Stimulated activated CD4-positive, alpha-beta T cell treated with anti-CD3 and anti-CD28 coated beads, Interleukin-1b, Interleukin-23, amount 100 ng/mL, for 1 hour (primary cell): ENCODE measurements at places on chromosomes 4 and X.

- no peak for DNase-seq
These were observed 534.0 kb downstream of the ANKRD50 start for GRCh38 chr4:124178449-124179021.

DNA sequence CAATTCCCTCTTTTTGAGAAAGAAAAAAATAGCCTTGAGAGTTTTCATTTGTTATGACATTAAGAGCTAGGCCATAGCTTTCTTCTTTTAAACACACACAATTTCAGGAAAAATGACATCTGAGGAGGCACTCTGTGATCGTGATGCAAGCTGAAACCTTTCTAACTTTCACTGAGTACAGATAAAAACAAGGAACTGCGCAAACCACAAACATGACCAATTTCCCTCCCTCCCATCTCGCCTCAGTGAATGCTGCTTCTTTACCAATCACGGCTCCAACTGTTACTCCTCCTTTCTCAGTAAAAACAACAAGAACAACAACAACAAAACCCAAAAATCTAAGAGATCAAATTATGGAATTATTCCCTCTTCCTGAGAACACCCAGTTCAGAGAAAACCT, 626.8 kb downstream of the TLL1 start:
- DNase-seq, result no peak

- DNase-seq, result no peak
These were observed 42.9 kb upstream of the TMPRSS11B start for GRCh38 chr4:68288393-68288740.

DNA sequence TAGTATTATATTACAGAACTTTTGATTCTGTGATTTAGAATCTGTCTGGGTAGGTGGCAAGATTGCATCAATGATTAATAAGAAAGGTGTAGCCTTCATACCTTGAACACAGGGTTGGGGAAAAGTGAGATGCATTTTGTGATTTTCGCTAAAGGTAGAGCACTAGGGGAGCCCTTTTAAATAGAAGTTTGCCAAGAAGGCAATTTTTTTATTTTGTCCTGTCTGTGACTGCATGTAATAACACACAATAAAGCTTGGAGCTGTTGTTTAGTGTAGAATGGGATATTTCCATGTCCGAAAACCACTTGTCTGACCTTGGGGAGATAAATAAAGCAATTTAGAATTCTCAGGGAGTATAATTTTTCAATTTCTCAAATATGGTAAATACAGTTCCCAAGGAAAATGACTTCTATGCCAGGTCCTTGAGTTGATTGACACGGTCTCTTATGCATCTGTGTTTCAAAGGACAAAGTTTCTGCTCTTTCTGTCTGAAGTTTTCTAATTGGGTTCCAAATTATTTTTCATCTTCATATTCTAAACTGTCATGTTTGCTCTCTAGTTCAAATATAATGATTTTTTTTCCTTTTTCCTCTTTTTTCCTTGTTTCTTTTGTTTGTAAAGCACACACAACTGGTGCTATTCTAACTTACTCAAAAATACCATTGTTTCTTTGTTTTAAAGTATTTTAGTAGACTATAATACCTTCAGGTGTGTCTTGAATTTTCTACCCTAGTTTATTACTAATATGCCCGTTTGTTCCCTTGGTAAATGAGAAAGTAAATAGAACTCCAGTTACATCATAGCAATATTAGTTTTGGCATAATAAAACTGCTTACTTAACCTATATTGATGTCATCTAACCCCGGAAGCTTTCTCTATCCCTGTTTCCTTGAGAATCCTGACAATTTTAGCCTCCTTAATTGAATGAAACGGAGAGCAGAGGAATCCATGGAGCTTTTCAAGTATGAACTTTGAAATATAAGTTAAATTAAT, 87.8 kb upstream of the BMPR1B start:
- DNase-seq, result no peak

DNA sequence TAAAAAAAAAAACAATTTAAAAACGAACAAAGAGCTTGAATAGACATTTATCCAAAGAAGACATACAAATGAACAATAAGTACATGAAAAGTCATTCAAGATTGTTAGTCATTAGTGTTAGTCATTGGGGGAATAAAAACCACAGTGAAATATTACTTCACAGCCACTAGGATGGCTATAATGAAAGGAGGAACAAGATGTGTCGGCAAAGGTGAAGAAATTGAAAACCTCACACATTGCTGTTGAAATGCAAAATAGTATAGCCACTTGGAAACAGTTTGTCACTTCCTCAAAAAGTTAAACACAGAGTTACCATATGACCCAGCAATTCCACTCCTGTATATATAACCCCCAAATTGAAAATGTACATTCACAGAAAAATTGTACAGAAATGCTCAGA, 45.2 kb upstream of the SLC39A8 start:
- no peak for DNase-seq

DNA sequence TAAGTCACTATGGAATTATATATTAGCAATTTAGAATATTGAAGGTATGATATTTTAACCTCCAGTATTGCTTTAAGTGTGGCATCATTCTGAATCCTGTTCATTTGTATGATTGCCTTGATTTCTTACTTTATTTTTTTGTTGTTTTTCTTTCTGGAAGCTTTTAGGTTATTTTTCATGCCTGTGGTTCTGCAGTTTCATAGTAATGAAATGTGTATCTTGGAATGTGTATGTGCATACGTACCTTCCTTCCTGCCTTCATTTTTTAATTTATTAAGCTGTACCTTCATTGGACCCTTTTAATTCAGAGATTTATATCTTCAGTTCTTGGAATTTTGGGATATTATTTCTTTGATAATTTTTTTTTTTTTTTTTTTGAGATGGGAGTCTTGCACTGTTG, 22.1 kb downstream of the CPEB2 start:
- DNase-seq, result no peak

DNA sequence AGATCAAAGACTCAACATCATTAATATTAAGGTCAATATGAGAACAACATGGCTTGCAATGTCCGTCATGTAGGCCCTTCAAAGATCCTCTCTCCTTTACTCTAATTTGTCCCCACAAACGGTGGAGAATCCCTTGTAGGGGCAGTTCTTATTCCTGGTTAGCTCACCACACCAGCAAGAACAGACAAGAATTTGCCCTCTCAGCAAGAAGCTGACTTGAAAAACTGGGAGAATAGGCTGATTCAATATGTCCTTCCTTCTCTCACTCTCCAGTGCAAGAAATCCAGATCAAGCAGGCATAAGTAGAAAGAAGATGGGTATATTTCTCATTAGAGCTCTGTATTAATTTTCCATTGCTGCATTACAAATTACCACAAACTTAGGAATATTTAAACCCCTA, 704.2 kb upstream of the SLIT2 start:
- no peak for DNase-seq

DNA sequence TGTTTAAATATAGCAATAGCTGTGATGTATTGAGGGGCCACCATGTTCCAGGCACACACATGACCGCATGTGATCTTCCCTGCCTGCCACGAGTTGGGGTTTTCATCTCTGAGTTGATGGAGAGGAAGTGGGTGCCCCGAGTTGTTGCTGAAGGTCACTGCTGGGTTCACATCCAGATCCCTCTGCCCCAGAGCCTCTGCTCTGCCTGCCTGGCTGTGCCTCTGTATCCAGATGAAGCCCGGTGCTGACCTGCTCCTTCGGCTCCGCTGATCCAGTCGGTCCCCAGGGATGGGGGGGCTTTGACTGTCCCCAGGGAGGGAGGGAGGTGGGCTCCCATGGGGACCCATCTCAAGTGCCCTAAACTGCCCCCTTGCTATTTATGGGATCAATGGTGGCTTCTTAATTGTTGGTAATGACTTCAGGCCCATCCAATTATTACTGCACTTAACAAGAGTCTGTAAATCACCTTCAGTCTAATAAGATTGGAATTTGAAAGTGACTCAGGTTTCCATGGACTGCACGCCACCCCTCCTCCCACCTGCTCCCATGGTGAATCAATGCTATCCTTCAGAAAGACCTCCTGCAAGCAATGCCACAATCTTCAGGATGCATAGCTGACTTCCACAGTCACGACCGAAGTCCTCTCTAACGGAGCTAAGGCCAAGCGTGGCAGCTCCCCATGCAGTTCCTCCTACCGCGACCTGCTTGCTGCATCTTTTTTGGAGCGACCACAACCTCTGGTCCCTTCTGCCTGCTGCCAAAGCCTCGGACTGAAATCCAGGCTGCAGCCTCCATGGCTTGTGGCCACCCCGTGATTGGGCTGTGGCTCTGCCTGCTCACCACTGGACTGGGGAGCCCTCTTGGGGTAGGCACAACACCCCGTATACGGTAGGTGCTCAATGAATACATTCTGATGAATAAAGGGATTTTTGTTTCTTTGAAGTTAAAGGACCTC, 73.1 kb downstream of the CPZ start:
- no peak for DNase-seq

DNA sequence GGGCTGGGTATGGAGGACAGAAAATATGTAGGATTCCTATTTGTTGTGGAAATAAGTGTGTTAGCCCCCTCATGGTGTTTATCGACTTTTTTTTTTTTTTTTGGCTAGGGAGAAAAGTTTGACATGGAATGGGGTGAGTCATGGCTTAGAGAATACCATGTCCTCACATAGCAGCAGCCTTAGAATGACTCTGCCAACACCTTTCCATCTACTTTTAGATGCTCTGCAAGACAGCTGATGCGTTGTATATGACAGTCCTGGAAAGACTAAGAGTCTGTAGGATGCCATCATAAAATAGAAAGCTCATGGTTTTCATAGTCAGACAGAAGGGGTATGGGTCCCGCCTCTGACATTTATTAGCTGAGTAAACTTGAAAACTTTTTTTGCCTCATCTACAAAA, 37.7 kb downstream of the MTTP start:
- no peak for DNase-seq

DNA sequence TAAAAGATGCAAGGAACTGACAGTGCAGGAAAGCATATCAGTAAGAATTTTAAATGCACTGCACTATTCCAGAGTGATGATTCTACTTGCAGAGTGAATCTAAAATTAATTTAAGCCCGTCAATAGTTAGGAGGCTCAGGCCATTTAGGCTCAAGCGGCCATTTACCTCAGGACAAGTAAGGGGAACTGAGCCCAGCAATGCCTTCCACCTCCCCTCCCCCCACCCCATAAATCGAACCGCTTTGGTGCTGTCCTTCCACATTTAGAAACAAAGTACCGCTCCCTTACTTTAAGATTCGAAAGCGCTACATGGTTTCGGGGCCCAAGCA, 665 bp downstream of the RBM41 start:
- DNase-seq, result no peak

- DNase-seq, result no peak
These were observed 7.6 kb upstream of the XPNPEP2 start for GRCh38 chrX:129731228-129731627.

DNA sequence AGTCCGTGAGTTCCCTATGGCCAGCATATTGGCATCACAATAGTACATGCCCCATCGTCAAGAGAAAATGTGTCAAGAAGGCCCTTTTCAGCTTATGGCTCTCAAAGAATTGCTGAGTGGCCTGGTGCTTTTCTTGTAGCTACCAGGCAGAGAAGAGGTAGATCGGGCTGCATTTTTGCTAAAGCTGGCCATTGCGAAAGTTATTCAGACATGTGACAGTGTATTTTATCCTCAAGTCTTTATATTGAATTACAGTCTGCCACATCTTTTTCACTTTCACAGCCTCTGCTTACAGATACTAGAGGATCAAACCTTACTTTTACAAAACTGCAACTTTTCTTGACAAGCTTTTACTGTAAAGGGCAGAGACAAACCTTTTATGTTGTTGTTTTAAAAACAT, 261.5 kb upstream of the IGFBP7 start:
- DNase-seq, result no peak

GRCh38 chr4:47315346-47315745, 148.2 kb downstream of the COMMD8 start:
- DNase-seq, result no peak

DNA sequence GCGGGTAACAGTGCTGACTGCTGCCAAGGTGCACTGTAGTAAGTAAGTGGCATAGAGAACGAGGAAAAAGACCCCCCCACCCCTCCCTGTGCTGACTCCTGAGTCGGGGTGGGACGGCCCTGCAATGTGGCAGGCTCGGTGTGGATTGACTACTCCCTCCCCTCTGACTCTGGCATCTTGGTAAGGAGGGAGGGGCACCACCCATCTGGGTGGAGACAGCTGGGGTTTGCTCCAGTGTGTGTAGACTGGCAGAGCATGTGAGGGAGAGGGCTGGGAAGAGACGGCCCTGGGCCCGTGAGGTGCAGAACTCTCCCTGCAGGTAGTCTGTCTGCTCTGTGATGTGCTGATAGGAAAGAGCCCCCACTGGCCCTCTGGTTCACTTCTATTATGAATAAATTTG, 31.0 kb downstream of the NSG1 start:
- DNase-seq, result no peak

DNA sequence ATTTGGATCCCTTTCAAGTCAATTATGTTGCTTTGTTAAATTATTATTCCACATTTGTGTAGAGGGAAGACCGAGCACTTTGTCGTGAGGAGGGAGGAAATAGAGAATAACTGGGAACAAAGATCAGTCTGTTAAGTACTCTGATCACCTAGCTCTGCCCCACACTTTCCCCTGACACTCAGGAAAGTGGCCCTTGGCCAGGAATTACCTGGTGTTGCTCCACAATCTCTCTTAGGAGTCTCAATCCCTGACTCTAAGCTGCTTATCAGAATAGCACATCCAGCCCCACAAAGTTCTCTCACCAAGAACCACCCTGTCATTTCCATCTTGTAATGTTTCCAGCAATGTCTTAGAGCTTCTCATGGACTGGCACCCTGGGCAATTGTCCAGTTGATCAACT, 83.8 kb upstream of the BMPR1B start:
- DNase-seq, result no peak

- DNase-seq, result no peak
These were observed 155.7 kb downstream of the CHIC2 start for GRCh38 chr4:53908661-53909078.

DNA sequence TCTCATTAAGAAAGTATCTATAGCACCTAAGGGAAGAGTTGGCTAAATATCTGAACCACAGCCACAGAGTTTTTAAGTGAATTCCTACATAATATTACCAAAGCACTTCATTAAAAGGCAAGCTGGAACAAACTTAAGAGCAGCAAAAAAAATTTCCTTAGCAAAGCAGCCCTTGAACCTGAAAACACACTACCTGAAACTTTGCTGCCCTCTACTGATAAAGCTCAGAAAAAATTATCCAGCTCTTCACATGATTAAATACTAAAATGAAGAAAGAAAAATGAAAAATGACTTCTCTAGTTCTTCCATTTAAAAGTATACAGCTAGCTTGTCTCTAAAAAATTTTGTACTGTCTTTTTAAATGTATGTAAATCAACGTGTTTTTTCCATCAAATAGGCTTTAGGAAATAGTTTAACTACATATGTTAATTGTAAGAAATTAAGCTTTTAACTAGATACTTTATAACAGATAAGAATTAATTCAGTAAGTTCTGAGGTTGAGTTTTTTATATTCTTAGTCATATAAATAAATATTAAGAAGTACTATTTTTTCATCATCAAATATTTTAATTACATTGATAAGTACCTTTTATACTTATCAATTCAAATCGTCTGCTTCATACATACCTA, 156.1 kb downstream of the STPG2 start:
- DNase-seq, result no peak
